ENCODE measurements at places on chromosomes 2 and 18.

GRCh38 chr2:169683054-169683424 lies 11.2 kb downstream of the CFAP210 start:
- DNase-seq, result no peak

DNA sequence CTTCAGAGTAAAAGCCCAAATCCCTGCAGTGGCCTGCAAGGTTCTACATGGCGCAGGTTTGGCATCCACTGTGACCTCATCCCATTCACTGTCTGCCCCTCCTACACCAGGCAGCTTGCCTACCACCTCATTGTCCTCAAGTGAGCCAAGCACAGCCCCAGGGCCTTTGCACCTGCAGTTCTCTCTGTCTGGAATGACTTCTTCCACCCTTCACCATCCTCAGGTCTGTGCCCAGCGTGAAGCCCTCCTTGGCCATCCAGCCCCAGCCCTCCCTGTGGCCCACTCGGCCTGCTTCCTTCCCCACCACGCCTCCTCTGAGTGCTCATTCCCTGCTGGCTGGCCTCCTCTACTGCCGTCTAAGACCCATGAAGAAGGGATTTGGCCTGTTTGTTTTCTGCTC lies 32.6 kb upstream of the UBE2F start:
- DNase-seq, result no peak

DNA sequence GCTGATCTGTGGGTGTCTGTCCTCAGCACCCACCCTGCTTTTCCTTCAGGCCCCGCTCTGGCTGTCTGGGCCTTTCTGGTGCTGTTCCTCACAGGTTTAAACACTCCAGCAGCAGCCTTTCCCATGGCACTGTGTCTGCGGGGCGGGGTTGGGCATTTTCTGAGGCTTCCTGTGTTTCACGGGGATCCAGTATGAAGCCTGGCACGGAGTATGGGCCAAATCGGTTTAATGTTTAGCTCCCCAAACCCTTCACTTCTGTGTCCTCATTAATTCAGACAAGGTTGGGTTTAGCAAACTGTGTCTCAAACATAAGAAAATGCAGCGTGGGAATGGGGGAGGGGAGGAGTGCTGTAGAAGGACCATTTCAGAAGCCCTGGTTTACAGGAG lies 44.9 kb downstream of the HPCAL1 start:
- DNase-seq, result no peak

DNA sequence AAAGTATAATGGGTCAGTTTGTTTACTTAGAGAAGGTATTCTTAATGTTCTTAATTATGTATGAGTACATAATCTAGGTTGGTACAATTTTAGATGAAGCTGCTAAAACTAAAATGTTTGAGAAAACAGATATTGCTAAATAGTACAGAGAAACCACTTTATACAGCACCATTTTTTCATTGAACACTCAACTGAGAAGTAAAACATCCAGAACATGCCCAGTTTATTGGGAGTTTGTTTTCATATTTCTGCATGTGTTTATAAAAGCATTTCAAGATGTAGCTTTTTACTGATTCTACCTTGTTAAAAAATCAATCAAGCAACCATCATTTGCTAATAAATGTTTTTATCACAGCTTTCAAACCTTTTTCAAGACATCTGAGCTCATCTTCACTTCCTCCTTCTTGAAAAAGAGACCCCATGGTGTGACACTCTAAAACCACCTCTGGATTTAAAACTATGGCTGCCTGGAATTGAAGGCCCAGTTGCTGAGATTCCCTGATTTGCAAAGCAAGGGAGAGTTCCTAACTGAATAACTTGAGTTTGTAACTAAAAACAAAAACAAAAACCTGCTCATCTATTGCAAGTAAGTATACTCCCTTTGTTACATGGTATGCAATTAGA lies 585.9 kb downstream of the ZEB2 start:
- no peak for DNase-seq

- DNase-seq, result peak; percentile 37
Observed at GRCh38 chr2:219537657-219538488, 5.7 kb downstream of the CHPF start.

DNA sequence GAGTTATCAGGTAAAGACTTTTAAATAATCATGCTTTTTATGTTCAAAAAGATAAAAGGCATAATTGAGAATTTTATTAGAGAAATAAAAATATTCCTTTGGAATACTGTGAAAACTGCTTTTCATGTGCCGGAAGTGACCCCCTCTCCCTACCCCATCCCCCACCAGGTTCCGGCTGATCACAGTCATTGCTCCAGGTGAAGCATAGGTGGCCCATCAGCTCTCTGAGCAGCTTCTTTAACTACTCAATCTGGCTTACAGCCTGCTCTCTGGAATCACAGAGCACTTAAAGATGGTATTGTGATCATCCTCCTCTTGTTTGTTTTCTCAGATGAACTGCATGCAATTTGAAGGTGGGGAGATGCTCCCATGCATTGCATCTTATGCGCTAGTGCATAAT lies 257.7 kb downstream of the EN1 start:
- DNase-seq, result no peak

DNA sequence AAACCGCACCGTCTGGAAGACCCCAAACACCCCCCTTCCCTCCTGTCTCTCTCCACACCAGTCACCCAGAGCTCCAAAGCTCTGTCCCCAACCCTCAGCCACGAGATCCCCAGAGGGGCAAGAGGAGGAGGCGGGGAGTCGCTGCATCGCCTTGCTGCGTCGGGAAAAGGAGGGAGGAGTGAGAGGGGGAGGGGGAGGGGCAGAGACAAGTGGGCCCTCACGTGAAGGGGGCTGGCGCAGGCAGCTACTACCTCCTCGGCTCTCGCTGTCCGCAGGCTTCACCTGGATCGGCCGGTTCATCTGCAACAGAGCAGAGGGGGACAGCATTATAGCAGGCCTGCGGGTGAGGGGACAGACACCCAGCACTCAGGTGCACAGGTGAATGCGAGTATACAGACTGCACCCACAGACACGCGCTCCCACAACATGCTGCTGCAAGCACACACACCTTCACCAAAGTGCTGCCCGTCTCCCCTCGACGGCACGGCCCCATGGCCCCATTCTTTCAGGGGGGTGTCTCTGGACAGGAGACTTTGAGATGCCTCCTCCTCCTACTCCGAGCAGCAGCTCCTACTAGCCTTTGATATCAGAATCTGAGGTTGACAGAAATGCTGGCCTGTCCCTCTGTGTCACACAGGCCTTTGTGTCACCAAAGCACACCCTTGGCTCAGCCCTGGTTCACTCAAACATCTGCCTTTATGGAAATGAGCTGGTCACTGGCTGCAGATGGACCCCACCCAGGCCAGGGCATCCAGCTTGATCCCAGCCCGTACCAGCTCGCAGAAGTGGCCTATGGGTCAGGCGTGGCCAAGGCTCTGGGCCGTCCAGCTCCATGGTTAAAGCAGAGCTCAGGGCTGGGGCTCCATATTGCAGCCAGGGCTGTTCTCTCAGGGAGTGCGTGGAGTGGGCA lies 243.8 kb downstream of the CELF4 start:
- DNase-seq, result no peak

- DNase-seq, result no peak
Observed at GRCh38 chr2:62192811-62193210, 3.1 kb upstream of the B3GNT2 start.

DNA sequence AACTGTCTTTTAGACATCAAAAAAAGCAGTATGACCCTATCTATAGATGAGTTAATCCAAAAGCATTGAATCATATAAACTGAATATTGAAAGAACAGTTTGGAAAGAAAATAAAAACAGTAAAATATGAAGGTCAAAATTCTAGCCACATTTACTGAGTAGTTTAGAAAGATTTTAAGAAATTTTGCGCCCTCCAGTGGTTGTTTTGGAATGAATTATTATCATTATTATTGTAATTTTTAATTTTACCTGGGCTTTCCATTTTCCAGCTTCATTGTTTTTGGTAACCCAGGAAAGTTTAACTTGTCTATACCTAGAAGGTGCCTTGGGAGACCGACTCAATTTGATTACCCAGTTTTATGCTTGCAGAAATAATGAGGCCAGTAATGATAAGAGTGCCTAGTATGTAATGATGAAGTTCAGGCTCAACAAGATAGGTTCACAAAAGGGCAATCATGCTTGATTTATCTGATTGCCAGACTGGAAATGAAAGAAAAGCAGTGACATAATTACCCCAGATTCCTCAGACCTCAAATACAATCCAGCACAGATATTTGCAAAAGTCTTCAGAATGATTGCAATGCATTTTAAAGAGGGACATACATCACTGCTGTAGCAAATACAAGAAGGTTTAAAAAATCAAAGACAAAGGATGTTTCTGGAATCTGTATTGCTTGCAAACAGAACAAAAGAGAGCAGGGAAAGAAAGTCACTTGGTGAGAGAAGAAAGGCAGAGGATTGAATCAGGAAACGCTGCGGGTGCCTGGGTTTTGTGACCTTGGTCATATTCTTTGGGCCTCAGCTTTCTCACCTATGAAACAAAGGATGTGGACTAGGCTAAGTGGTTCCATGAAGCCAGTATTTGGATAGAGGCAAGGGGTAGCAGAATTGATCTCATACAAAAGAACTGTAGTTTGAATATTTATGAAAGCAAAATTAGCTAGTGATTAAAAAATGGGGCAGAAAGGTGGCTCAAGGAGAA lies 153.8 kb downstream of the MAP2 start:
- peak; percentile 29 for DNase-seq

DNA sequence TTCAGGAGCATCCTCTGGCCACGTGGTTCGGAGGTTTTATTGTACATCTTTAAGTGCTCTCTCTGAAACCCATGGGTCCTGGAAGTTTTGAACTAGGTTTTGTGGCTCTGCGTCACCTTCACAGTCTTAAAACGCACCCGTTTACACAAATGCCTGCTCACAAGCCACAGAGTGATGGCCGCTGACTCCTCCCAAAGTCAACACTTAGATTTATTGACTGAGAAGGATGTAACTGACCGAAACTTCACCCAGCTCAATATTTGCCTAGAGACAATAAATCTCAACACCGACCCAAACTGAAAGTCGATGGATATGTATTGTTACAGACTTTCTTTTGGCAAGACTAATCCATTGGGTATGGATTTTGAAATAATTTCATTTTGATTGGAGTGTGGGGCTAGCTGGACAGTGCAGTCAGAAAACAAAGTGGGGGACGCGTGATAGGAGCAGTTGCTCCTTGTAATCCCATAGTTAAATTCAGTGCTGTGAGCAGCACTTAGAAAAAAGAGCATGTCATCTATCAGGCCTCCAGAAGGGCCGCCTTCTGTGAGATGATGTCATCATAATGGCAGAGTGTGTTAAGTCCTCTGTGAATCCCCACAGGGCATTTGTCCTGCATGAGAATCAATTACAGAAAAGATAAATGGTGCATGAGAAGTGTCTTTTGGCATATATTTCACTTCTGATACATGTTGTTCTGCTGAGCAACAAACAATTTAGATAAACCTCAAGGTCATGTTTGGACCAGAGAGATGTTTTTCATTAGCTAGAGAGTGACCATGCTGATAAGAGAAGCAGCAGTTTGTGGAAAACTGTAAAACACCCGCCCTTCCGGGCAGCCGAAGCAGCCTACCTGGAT lies 183.7 kb downstream of the INO80D start:
- no peak for DNase-seq

DNA sequence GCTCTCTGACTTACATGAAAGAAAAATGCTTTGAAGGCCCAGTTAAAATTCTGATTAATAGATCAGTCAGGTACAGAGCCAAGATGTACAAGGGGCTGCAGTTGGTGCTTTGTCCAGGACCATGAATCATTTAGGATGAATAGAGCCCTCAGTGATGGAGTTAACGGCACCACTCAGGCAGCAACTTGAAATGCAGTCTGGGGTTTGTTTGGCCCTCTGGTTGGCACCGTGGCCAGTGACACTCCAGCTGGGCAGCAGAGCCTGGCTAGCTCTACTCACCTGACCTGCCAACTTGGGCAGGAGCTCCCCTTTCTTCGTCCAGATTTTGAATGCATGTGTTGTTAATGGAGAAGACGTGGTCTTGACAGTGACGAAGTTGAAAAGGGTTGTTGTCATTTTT lies 493.0 kb upstream of the ACVR2A start:
- DNase-seq, result peak; percentile 37

- DNase-seq, result no peak
Observed at GRCh38 chr2:142058149-142058548, 72.7 kb downstream of the LRP1B start.

DNA sequence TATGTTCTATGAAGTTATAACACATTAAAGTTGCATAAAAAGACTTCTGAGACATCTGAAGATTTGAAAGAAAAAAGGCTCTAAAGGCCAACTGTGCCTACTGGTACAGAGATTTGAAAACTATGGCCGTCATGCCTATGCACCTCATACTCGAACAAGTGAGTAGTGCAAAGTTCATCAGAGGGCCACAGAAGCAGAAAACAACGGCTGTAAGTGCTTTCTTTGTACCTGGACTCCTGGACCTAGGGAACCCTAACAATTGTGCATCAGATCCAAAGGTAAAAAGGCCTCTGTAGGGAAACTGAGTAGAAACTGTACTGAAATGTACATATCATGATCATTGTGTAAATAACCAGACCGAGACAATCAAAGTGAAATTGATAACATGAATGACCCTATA lies 230.4 kb upstream of the CHST9 start:
- no peak for DNase-seq

DNA sequence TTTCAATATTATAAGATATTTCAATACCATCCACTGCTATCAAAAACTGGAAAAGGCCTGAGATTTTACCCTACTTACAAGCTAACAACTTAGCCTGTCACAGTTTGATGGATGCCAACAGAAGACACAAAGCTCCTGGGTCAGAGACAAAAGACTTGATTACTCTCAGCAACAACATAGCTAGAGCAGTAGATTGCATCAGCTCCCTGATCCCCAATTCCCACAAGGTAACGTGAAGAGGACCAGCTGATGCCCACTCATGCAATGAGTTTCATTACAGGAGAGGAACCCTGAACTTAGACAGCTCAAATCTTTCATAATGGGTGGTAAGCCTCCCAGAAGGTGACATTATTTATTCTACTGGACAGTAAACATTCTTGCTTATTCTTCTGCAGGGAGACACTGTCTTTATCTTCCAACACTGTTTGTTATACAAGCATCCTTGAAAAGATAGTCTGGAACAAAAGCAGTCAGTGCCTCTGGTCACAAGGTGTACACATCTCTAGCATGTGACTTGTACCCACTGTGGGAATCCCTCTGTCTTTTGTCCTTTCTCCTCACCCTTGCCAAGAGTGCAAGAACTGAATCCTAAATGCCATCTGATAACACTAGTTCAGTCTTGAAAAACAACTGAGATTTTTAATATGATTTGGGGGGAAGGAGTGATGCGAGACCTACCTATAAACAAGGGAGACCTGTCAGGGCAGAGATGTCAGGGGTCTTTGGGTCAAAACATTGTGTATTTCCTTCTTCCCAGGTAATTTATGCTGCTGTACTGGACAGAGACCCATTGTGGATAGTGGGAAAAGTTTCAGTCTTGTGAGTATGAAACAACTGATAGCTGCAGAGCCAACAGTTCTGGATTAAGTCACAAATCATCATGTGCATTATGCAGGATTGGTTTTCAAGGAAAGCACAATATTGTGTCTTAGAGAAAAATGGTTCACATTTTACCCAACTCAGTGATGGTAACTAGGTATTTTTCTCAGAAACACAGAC lies 102.4 kb downstream of the AOX1 start:
- no peak for DNase-seq

GRCh38 chr2:31317396-31317795 lies 83.4 kb downstream of the EHD3 start:
- DNase-seq, result no peak
